ENCODE measurements at places on chromosomes 13 and 19.

DNA sequence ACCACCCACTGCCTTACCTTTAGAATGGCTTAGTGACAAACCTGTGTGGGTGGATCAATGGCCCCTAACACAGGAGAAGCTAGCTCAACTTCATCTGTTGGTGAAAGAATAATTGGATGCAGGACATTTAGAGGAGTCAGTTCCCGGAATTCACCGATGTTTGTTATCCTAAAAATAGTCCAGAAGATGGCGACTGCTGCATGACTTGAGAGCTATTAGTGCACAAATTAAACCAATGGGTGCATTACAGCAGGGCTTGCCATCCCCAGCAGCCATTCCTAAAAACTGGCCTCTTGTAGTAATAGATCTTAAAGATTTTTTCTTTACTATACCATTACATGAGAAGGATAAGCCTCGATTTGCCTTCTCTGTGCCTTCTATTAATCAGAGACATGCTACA is 46.8 kb upstream of the ZNF726 start:
- no peak for DNase-seq

- no peak for DNase-seq
Observed at GRCh38 chr19:46328079-46328478, 18.8 kb upstream of the PPP5C start.

- no peak for DNase-seq
Observed at GRCh38 chr13:32917504-32917903, 98.7 kb upstream of the KL start.

- DNase-seq, result no peak
Observed at GRCh38 chr19:19405971-19406877, 749 bp downstream of the GATAD2A start.

- DNase-seq, result no peak
Observed at GRCh38 chr13:111249637-111250360, 70.6 kb upstream of the TEX29 start.

DNA sequence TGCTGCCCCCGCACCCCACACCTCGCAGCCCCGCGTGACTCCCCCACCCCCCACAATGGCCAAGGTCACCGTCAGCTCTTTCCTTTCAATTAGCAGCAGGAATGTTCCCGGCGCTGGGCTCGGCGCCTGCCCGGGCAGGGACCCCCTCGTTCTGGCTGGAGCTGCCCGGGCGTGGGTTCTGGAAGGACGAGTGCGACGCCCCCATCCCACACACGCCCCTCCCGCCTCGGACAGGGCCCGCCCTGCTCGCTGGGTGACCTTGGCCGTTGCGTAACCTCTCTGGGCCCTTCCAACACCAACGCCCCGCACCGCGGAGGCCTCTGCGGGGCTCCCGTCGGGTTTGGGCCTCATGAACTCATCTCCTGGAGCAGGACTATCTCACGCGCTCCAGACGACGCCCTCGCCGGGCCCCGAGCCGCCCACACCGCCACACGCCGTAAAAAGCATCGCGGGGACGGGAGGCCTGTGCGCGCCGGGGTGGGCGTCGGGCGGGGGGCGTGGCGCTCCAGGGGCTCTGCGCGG is 10.3 kb downstream of the PALM start:
- no peak for DNase-seq

DNA sequence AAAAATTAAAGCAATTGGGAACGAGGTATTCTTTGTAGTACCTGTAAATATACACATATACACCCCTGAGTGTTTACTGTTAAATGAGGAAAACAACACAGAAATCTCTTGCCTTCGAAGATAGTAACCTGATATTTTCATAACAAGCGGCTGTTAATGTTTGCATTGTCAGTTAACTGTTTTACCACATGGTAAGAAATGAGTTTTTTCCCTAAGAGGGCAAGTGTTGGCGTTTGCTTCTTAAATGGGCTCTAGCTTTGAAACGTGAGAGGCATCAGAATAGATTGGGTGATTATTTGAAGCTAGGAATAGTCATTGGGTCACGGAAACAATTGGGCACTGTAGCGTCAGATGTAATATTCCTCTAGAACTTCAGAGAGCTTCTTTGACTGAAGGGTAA is 22.0 kb upstream of the UPF3A start:
- DNase-seq, result no peak

DNA sequence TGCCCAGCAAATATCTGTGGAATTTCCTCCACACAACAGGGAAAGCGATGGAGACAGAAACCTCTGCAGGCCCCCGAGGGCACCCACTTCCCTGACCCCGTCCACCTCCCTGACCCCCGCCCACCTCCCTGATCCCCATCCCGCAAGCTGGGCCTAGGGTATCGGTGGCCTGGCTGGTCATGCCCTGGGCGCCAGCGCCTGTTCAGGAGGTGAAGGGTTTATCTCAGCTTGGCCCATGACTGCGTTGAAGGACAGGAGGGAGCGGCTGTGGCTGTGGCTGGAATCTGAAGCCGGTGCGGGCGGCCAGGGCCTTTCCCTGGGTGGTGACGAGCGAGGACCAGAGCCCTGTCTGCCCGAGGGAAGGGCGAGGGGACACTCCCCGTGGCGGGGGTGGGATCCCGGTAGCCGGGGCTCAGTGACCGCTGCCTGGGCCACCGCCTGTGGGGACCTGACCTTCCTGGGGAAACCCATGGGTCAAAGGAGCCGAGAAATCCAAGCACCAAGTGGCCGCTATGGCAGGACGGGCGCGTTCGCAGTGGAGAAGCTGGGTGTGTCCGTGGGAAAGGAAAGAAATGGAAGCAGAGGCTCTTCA is 20.7 kb downstream of the GAS6 start:
- DNase-seq, result no peak

GRCh38 chr13:25887962-25888655 is 163.7 kb downstream of the SHISA2 start:
- no peak for DNase-seq

GRCh38 chr19:42203700-42204099 is 13.8 kb downstream of the DEDD2 start:
- no peak for DNase-seq

Data from fibroblast of skin of left quadriceps (primary cell).